Right ventricle myocardium superior (tissue), 1 donor: ENCODE measurements at places on chromosomes 5 and 9. TPM values are rescaled to one million over a fixed set of nuclear protein-coding genes. Genes with fewer than 3 reads are reported as not detected.

The SEMA6A gene
- 6.3 TPM for total RNA-seq

The CER1 gene
- total RNA-seq: not detected

The IFNA21 gene
- not detected for total RNA-seq

DNA sequence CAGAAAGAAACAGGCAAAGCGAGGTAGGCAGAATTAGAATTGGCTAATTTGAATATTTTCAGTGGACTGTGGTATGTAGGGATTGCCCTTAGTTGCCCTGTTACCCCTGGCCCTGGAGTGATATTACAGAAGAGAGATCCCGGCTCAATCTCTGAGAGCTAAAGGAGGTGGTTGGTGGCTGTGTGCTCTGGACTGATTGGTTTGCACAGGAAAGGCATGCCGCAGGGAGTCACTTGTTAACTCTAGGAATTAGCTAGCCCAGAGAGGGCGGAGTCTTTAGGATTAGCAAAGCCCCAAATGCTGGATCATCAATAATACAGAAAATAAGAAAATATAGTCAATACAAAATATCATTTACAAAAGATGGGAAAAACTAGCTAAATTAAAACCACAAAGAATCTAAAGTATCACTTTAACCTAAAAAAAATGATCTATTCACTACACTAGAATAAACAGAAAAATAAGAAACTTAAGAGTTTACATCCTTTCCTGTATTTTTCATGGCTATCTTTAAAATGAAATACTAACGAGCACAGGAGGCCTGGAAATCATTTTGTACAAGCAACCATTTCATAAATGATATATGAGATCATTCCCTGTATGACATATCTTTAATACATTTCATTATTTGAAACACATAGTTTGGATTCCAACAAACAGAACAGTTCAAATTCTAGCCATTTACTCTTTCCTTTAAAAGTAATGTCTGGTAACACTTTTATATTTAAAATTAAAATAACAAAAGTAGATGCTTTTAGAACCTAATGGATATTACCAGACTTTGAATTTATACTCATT is 71.1 kb downstream of the GNAQ start:
- DNase-seq: no peak

DNA sequence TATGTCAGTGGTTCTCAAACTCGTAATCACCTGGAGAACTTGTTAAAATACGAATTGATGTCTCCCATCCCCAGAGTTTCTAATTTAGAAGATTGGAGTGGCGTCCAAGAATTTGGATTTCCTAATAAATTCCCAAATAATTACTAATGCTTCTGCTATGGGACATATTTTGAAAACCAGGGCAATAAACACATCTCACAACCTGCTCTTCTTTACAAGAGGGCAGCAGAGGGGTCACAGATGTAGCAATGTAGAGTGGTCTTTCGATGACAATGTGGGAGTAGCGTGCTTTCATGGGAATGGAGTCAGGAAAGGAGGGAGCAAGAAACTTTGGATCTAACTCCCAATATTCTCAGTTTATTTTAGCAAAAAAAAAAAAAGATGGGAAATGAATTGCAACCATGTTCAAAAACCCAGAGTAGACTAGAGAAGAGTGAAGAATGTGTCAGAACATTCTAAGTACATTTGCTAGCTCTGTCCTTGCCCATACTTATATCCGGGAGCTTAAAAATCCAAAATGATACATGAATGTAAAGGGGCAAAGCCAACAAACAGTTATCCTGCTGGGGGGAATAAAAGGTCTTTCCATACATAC is 33.8 kb upstream of the ALDH1A1 start:
- DNase-seq: no peak

DNA sequence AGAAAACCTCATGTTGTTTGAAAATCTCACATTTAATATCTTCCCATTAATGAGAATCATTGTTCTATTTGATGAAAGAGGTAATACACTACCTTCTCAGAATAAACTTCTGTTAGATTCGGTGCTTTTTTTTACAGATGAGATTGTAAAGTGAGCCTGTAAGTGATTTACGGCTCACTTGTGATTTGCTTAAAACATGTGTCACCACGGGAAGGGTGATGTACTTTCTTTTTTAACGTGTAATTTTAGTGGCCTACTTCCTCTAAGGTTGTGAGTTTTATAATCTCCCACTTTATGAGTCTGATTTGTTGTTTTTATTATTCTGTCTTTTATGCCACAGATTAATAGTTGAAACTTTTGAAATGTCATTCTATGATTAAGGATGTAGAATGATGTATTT is 15.9 kb downstream of the ANXA1 start:
- DNase-seq: no peak

The CCNI2 gene
- total RNA-seq: 0.08 TPM
